ENCODE measurements at places on chromosomes 1 and 21.

- no peak for DNase-seq
These were observed 136.0 kb downstream of the LTN1 start for GRCh38 chr21:28856588-28857250.

DNA sequence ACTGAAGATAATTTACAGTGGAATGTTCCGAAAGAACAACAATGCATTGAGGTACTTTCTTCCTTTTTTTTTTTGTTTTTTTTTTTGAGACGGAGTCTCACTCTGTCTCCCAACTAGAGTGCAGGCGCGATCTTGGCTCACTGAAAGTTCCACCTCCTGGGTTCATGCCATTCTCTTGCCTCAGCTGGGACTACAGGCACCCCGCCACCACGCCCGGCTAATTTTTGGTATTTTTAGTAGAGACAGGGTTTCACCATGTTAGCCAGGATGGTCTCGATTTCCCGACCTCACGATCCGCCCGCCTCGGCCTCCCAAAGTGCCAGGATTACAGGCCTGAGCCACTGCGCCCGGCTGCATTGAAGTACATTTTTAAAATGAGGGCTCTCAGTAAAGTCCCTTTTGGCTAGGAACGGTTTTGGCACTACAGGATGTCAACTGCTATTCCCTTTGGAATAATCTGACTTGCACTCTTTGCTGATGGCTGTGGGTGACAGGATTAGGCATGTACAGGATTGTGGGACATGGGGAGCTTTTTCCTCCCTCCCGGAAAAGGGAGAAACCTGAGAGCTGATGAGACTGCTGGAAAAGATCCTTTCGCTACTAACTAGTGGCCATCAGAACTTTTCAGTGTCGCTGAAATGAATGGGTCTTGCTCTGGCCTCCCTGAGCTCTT, 56.9 kb upstream of the EDEM3 start:
- DNase-seq: no peak

GRCh38 chr1:185317886-185318310, 855 bp upstream of the IVNS1ABP start:
- DNase-seq: peak; percentile 67

DNA sequence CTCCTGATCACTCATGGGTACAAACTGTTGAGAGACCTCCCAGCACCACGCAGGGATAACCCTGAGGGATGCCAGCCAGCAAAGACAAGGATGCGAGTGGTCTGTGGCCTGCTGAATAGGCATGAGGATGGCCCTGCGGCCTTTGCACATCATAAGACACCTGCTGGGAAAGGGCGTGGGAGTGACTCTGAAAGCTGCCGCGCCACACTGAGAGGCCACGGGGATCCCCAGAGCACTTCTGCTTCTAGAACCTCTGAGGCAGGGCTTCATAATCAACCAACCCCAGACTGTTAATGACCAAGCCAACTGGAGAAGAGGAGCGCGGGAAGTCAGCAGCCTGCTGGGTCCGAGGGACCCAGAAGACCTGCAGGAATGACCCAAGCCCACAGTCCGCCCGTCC, 73.8 kb downstream of the SH3BGR start:
- DNase-seq: no peak

Measured in stimulated activated CD8-positive, alpha-beta memory T cell treated with anti-CD3 and anti-CD28 coated beads, Interleukin-12 subunit alpha, Interleukin-12 subunit beta, amount 100 ng/mL, for 1 hour (primary cell).